ENCODE measurements at places on chromosomes 12 and 14. TPM values are rescaled to one million over a fixed set of nuclear protein-coding genes. Genes with fewer than 3 reads are reported as not detected.

Gene AQP2
- polyA plus RNA-seq = not detected

Gene AICDA
- not detected for polyA plus RNA-seq

Gene KRT85
- polyA plus RNA-seq = not detected

Gene EML5
- polyA plus RNA-seq = 0.40 TPM

Gene KLHDC1
- 5.5 TPM for polyA plus RNA-seq

Gene PLA2G1B
- not detected for polyA plus RNA-seq

Gene SYCP3
- polyA plus RNA-seq = not detected

Gene EPYC
- not detected for polyA plus RNA-seq

Gene CDH24
- 0.30 TPM for polyA plus RNA-seq

Gene A2ML1
- not detected for polyA plus RNA-seq

Gene MSRB3
- polyA plus RNA-seq = not detected

Gene ACVRL1
- polyA plus RNA-seq = not detected

Gene ACRBP
- polyA plus RNA-seq = 0.27 TPM

Gene PFDN5
- polyA plus RNA-seq = 1,956 TPM

Gene ASPG
- polyA plus RNA-seq = not detected

Gene DCN
- not detected for polyA plus RNA-seq

Gene AMDHD1
- polyA plus RNA-seq = 0.41 TPM

Gene AGAP2
- 6.0 TPM for polyA plus RNA-seq

Gene LRRC10
- polyA plus RNA-seq = not detected

Gene IGFBP6
- polyA plus RNA-seq = 0.41 TPM

Gene JKAMP
- 54.1 TPM for polyA plus RNA-seq

Gene MDM1
- 22.2 TPM for polyA plus RNA-seq

Gene SDR9C7
- polyA plus RNA-seq = not detected

Gene ATXN2
- polyA plus RNA-seq = 32.2 TPM

Gene C1S
- polyA plus RNA-seq = not detected

Gene PTCSC3
- not detected for polyA plus RNA-seq

Gene RNASE3
- not detected for polyA plus RNA-seq

Gene SYNDIG1L
- not detected for polyA plus RNA-seq

Gene HOXC9
- polyA plus RNA-seq = not detected

Gene GALNT8
- 0.06 TPM for polyA plus RNA-seq

Gene KCNK10
- not detected for polyA plus RNA-seq

Gene SIRT4
- 3.1 TPM for polyA plus RNA-seq

Gene CCDC184
- polyA plus RNA-seq = 0.21 TPM

Gene APOF
- 0.12 TPM for polyA plus RNA-seq

Gene TPH2
- not detected for polyA plus RNA-seq

Gene CFAP54
- polyA plus RNA-seq = 0.07 TPM

Gene VRTN
- polyA plus RNA-seq = not detected

Gene NGB
- not detected for polyA plus RNA-seq

Gene KRT8
- not detected for polyA plus RNA-seq

Gene KRT75
- not detected for polyA plus RNA-seq

Gene TAS2R19
- polyA plus RNA-seq = 0.39 TPM

Gene ERBB3
- 0.51 TPM for polyA plus RNA-seq

Gene RFLNA
- polyA plus RNA-seq = not detected

Gene RNASE9
- not detected for polyA plus RNA-seq

Gene RNF212B
- polyA plus RNA-seq = not detected

Gene IL22
- polyA plus RNA-seq = not detected

Gene GLT1D1
- polyA plus RNA-seq = not detected

Gene GLT8D2
- polyA plus RNA-seq = 0.43 TPM

Gene CLEC4A
- polyA plus RNA-seq = 2.1 TPM

Gene MAP1LC3B2
- 5.9 TPM for polyA plus RNA-seq

Gene KIF5A
- 0.06 TPM for polyA plus RNA-seq

Gene NDRG2
- polyA plus RNA-seq = 35.1 TPM

Gene NOVA1
- not detected for polyA plus RNA-seq

Gene IAPP
- polyA plus RNA-seq = not detected

Gene AJUBA
- polyA plus RNA-seq = 2.3 TPM

Gene ANO2
- polyA plus RNA-seq = not detected
